ENCODE measurements at places on chromosomes 16 and 17.

GRCh38 chr16:81921843-81922584 is 89.3 kb downstream of the SDR42E1 start:
- no peak for DNase-seq

DNA sequence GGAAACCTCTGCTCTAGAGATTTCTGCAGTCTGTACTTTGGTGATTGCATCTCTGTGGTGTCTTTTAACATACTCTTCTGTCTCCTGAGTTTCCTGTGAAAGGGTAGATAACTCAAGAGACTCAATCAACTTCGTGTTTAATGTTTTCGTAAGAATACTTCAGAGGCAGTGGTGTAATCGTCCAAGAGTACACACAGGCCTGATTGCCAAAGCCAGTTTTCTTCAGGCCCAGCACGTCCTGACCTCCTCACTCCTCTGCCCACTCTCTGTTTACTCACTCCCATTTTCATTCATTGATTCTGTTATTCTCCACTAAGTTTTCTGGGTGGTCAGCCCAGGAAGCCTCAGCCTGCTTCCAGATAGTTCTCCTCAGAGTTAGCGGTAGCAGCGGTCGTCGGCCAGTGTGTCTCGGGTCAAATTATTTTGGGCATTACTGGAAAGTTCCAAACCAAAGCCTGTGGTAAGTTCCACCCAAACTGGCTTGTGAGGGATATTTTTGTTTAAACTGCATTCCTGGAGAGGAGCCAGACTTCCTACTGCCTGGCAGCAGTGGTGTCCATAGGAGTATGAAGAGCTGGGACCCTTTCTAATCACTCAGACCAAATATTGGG is 293.2 kb downstream of the WWOX start:
- no peak for DNase-seq

- no peak for DNase-seq
Observed at GRCh38 chr16:55775857-55776256, 57.0 kb downstream of the CES1 start.

GRCh38 chr16:11182411-11182810 is 73.6 kb downstream of the SOCS1 start:
- DNase-seq, result no peak

- no peak for DNase-seq
Observed at GRCh38 chr16:23842137-23842600, 6.4 kb downstream of the PRKCB start.

DNA sequence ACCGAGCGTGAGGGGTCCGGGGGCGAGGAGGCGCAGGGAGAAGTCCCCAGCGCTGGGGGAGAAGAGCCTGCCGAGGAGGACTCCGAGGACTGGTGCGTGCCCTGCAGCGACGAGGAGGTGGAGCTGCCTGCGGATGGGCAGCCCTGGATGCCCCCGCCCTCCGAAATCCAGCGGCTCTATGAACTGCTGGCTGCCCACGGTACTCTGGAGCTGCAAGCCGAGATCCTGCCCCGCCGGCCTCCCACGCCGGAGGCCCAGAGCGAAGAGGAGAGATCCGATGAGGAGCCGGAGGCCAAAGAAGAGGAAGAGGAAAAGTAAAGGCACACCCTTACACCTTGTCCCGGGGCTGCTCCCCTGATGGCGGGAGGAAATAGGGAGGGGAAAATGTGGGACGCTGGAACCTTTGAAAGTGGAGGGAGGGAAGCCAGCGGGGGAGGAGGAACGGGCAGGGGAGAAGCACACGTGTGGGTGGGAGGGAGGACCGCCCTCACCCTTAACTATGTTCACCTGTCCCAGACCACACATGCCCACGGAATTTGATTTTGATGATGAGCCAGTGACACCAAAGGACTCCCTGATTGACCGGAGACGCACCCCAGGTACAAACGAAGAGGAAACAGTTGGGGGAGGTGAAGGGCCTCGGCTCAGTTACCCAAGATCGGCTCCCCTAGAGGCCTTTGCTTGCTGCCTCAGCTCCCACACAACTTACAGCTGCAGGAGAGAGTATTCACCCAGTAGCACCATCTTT is 916 bp downstream of the PAGR1 start:
- DNase-seq, result peak; percentile 21

DNA sequence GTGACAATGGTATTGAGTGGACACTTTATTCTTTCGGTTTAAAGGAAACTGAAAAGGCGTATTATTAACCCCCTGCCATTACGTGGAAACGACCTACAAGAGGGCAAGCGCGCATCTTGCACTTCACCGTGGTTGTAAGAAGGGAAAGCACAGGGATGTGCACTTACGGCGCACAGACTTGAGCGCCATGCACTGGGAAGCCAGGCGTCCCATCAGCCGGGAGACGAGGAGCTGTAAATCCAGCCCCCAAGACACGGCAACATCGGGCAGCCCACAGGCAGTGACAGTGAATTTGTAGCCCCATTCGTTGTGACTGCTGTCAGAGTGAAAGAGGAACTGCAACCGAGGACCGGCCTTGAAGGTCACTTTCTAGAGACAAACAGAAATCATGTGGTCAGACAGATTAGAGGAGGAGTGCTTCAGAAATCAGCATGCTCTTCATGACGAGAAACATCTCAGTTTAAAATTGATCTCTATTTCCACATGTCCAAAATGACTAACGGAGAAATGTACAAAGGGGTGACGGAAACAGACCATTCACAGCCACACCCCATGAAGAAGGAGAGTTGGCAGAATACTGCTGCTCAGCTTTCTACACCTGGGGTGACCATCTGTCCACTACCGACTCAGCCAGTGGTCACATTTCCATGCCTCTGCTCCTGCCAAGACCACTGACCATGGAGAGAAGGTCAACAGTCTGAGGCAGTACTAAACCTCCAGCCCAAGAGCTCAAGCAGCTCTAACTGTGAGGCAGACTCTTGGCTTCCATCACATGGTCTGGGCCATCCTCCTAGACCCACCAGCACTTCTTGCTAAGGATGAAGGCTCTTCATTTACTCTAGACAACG is 68.6 kb downstream of the ZZEF1 start:
- no peak for DNase-seq

DNA sequence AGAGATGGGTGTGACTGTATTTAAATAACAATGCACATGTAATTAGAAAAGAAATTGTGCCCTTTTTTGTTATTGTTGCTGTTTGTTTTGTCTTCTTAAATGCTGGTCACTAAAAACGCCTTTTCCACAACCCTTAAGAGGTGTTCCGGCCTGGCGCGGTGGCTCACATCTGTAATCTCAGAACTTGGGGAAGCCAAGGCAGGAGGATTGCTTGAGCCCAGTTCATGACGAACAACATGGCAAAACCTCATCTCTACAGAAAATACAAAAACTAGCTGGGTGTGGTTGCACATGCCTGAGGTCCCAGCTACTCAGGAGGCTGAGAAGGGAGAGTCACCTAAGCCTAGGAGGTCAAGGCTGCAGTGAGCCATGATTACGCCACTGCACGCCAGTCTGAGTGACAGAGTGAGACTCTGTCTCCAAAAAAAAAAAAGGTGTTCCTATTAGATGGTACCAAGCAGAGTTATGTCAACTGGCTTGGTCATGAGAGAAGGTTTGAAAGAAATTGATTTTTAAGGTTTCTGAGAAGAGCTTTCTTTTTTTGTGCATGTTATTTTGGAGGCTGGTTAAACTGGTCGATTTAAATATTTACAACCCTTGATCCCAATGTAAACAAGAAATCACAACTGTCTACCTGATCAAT is 23.5 kb upstream of the RFFL start:
- no peak for DNase-seq

DNA sequence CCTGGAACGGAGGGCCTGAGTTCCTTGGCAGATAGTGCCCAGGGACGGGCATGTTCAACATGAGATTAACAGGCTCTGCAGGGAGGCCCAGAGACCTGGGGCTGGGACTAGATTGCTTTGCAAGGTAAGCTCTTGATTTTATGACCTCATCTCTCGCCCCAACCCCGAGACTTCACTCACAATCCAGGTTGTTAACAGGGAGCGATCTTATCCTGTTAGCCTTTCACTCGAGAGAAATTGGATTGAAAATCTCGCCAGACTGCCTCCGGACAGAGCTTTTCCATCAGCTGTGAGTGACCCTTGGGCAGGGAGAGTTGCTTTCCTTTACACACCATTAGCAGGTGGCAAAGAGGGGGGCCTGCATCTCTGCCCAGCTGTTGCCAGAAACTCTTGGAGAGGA is 521.7 kb upstream of the EEF2KMT start:
- DNase-seq, result no peak

- no peak for DNase-seq
Observed at GRCh38 chr16:11315510-11315909, 29.7 kb upstream of the RMI2 start.

DNA sequence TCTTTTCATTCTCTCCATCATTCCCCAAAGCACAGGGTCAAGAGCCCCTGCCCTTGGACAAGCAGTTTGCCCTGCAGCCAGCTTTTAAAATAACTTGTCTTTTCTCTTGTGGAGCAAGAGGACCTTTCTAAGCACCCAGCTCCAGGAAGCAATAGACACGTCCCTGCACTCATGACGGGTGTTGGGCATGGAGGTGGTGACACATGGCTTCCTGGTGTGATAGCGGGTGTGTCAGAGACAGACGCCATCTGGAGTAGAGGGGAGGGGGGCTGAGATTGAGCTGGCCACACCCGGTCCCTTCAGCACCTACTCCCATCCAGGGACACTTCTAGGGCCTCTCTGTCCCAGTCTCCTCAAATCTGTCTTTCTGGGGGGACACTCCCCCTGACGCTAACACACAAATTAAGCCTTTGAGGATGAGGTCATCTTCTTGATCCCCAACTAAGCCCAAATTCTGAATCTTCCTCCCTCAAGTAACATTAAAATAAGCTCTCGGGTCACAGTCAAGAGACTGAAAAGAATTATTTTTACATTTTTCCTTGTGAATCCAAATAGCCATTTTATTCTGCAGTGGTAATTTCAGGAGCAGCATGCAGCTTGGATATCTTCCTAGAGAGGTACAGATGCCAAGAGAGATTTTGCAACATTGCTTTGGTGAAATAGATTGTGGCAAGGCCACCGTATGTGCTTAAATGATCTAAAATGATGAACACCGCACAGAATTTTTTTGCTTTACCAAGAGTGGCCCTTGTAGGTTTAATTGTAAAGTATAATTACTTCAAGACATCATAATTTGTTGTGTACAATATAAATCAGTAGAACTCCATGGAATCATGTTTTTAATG is 216.6 kb upstream of the IRX3 start:
- no peak for DNase-seq

DNA sequence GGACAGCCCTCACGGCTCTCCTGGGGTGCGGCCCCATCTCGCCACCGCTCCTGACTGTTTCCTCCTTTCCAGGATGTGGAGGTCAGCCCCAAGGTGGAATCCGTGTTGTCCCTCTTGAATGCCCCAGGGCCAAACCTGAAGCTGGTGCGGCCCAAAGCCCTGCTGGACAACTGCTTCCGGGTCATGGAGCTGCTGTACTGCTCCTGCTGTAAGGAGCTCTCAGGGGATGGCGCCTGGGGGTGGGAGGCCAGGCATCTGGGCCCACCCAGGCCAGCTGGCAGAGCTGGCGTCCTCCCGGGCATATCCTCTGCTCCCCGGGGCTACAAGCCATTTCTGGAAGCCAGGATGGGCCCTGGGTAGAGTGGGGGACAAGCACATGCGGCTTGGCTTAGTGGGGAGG is 13.2 kb downstream of the IL34 start:
- no peak for DNase-seq

- DNase-seq, result no peak
Observed at GRCh38 chr16:88790312-88791211, 5.5 kb upstream of the PIEZO1 start.

GRCh38 chr16:14491861-14492529 is 138.1 kb downstream of the PARN start:
- DNase-seq, result no peak

- no peak for DNase-seq
Observed at GRCh38 chr17:34569591-34569990, 9.8 kb upstream of the TMEM132E start.

DNA sequence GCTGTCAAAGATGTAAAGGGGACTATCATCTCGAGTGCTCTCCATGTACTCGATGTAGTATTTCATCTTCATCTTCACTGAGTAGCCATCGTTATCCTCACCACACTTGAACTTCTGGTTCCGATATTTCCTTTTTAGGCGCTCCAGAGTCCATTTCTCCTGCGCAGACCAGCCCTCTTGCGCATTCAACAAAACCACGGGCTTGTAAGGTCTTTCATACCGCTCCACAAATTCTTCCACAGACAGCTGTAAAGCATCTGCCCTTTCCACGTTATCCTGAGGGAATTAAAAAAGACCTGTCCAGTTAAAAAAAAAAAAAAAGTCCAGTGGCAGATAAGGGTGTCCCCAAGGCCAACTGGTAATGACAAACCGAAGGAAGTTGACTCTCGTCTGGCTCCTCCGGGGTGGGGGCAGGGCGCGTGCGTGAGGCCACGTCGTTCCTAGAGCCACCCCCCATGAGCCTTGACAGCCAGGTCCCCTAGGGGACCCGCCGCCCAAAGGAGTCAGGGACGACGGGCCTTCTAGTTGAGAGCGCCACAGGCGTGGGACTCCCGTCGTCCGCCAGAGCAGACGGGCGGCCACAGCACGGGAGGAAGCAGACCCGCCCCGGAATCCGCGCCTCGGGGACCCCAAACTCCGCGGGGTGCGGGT is 701 bp downstream of the JMJD6 start:
- peak; percentile 9 for DNase-seq

GRCh38 chr16:10156099-10156498 is 26.1 kb downstream of the GRIN2A start:
- no peak for DNase-seq

DNA sequence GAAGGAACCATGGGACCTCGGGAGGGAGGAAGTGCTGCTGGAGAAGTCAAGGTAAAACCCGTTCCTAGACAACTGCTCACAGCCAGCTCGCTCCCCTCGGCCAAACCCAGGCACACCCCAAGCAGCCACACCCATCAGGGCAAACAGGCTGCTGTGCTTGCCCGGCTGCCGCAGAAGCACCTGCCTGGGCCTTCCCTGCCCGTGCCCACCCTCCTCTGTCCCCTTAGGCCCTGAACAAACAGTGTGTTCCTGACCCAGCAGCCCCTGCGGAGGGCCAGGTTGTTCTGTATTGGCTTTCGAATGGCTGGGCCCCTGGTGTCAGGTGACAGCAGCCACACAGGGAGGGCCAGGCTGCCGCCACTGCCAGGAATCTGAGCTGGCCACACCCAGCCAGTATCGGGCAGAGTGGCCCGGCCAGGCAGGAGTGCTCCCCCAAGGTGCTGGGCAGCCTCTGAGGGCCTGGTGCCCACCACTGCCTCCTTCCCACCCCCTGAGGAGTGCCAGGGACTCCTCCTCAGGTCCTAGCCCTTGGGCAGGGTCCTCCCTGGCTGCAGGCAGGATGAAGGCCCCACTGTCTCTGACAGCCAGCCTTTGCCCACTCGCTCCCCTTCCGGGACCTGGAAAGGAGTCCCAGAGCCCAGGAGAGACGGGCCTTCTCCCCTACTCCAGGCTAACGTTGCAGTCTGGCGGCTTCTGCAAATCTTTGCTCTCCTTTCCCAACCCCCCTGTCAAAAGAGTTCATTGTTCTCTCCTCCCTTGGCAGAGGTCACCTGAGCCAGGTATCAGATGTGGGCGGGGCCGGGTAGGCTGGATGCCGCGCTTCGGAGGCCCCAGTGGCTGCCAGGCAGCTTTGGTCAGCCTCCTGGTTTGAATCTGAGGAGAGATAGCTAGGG is 24.0 kb downstream of the LLGL2 start:
- peak; percentile 69 for DNase-seq

Data from NCI-H187 (cell line).